ENCODE measurements at places on chromosomes 13 and 19.

DNA sequence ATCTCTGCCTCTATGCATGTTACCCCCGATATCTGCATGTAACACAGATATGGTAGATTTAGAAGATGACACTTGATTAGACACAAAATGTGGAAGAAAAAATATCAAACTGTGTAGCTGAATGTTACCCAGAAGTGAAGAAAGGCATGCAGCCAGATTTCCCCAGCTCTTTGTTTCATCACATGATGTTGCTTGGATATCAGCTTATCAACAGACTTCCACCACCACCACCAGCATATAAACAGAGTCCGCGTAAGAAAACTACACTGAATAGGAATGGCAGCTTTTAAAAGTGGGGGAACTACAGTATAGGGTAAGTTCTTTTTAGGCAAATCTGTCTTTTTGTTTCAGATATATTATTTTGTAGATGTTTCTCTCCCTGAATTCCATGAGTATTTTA lies at the start of gene FAM216B:
FAM216B (plus strand) TSS at position 233 of the 400 bp plus-strand sequence. CDS start 2,484 bp downstream, outside the sequence.
- DNase-seq = no peak

DNA sequence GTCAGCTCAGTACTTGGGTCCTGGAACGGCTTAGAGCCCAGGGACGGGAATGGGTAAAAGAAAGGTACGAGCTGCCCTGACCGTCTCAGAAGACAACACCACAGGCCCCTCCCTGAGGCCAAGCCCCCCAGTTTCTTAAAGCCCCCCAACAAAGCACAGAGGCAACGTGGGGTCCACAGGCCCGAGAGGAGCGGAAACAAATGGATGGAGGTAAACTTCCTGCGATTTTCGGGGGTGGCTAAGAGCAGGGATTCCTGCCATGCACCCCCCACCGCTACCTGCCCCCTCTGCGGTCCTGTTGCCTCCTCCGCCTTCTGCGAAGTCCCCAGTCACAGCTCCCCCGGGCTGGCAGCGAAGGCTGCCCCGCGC lies 48.2 kb downstream of the PTPRS start:
- DNase-seq = peak; percentile 63

DNA sequence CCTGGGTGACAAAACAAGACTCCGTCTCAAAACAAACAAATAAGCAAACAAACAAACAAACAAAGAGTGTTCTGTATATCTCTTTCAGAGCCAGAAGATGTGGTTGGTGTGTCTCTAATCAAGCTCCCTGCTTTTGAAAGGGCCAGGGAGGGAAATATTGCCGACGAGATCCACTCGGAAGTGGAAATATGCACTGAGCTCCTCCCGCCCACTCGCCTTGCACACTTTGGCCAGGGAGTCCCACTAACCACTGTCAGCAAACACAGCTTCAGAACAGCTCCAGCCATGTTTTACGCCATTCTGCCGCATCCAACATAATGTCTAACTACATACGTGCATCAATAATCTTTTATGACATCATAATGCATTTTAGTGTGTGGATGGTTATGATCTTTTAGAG lies 155.5 kb upstream of the VSTM2B start:
- no peak for DNase-seq

- no peak for DNase-seq
Measured at GRCh38 chr13:94996445-94996844, 284.1 kb upstream of the SOX21 start.

GRCh38 chr19:54561840-54562239 lies 11.8 kb upstream of the LILRA2 start:
- DNase-seq = peak; percentile 21

Measured in COLO829 (cell line).